ENCODE measurements at places on chromosomes 12 and 14.

DNA sequence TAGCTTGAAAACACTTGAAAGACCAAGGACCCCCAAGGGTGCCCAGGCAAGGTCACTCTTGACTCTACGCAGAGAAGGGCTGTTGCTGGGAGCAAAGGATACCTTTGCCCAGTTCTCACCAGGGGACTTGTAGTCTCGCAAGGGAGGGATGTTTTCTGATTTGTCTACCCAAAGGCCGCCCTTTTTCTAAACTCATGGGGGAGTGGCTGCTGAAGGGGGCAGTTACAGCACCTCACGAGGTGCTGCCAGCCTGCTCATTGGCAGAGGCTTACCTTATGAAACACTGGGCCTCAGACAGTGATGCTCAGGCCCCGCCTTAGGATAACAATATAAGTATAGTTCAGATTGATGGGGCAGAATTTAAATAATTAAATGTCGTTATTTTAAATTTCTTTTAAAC is 107.0 kb downstream of the ETV6 start:
- no peak for DNase-seq

DNA sequence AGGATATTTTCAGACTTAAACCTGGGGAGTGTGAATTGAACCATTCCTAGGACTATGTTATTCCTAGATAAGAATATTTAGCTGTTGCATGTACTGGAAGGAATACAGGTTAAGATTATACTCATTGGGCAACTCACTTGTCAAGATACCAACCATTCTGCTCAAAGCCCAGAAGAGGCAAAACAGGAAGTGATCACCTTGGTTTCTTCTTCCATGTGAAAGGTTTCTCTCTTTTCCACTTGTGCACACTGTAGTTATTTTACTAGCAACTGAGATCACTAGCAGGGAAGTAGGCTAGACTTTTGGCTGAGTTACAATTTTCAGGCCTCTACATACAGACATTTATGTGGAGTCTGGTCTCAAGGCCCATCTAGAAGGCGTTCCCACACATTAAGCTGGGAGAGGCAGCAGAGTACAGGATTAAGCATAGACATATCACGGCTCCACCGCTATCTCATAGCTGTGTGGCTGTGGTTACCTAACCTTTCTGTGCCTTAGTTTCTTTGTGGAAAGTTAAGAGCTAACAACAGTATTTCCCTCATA is 83.9 kb upstream of the FERMT2 start:
- no peak for DNase-seq

- no peak for DNase-seq
Observed at GRCh38 chr12:93962336-93962735, 186.0 kb upstream of the PLXNC1 start.

DNA sequence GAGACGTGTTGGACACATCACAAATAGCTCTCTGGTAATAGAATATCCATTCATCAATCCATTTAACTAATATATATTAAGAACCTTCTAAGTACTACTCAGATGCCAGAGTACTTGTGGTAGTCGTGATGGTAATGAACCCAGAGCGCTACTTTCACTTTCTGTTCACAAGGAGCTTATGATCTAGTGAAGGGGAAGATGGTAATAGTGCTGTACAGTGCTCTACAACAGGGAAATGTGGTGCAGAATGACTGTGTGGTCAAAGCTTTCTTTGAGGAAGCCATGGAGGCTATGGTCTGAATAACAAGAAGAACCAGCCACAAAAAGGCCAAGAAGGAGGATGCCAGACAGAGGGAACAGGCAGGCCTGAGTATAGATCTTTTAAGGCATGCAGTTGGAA is 212.0 kb downstream of the PTPRO start:
- DNase-seq, result no peak

- DNase-seq, result no peak
Observed at GRCh38 chr14:68807148-68807600, 14.3 kb upstream of the ZFP36L1 start.

- no peak for DNase-seq
Observed at GRCh38 chr14:85106506-85106905, 423.4 kb upstream of the FLRT2 start.

DNA sequence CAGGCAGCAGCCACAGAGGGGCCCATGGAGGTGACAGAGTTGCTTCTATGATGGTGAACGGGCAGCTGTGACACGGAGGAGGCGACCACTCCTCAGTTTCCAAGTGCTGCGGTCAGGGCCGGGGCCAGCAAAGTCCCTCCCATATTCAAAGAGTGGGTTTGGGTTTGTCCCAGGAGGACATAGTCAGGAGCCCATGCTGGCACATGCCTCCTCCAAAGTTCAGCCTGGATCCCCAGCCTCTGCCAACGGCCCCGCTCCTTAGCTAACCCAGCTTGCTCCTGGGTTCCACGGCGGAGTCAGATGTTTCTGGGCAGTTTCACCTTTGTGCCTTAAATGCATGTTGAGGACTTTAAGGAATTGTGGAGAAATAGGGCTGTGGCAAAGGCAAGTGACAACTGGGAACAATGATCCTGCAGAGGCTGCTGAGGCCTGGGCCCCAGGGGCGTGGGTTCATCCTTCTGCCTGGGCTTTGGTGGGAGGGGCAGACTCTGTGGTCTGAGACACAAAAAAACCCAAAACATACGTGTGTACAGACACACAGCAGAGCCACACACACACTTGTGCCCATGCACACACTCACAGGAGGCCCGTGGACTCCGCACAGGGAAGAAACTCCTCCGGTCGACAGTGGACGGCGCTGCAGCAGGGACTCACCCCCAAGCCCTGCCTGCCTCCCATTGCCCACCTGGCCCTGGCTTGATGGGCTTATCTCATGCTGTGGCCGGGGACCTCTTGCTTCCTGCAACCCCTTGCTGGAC is 399.4 kb downstream of the TMEM121 start:
- DNase-seq, result no peak

GRCh38 chr12:4265280-4265679 is 8.3 kb upstream of the CCND2 start:
- no peak for DNase-seq

DNA sequence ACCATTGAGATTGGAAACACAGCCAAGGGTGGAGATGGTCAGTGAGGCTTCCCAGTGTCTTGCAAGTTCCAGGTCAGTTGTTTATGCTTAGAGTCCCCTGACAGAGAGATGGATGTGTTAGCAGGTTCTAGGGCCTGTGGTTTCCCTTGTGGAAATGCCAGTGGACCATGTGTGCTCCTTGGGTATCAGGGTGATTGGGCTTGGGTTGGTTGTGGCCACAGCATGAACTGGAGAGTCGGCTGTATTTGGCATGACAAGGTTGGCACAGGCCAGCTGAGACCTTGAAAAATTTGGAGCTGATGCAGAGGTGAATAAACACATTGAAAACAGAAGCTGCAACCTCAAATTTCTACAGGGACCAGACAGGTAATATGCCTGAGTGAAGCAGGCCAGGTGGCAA is 668.0 kb downstream of the DIO2 start:
- no peak for DNase-seq

- DNase-seq, result no peak
Observed at GRCh38 chr12:12427568-12427967, 70.7 kb downstream of the BORCS5 start.

- no peak for DNase-seq
Observed at GRCh38 chr12:92703786-92704185, 997 bp downstream of the PLEKHG7 start.

- no peak for DNase-seq
Observed at GRCh38 chr14:25026476-25027137, 23.3 kb downstream of the STXBP6 start.

DNA sequence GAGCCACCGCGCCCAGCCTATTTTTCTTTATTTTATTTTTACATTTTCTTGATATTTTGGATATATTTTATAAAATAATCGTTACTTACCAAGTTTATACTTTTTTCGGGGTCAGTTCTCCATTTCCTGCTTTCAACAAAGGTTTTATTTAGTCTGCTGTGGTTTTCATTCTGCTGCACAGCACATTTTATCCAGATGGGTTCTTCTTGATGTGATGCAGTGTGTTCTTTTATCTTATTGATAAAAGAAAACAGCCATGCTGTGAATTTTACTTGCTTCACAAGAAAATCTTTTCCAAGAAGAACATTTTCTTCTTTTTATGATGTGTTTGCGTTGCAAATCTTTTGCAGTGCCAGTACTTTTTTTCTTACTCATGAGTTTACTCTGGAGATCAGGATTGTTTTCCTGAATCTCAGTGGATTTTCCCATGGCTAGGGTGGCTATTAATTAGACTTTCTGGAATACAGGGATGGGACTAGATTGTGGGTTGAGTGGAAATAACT is 192.5 kb downstream of the ADGRD1 start:
- DNase-seq, result no peak

- DNase-seq, result no peak
Observed at GRCh38 chr12:87332987-87333726, 696.0 kb downstream of the C12orf50 start.

DNA sequence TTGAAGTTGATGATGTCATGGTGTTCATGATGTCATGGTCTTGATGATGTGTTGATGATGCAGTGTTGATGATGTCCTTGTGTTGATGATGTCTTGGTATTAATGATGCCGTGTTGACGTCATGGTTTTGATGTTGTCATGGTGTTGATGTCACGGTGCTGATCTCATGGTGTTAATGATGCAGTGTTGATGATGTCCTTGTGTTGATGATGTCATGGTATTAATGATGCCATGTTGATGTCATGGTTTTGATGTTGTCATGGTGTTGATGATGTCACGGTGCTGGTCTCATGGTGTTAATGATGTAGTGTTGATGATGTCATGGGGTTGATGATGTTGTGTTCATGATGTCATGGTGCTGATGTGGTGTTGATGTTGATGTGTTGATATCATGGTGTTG is 48.0 kb upstream of the RIMBP2 start:
- DNase-seq, result no peak

GRCh38 chr14:96901227-96901626 is 104.0 kb downstream of the VRK1 start:
- no peak for DNase-seq

GRCh38 chr12:111170543-111170942 is 198.4 kb downstream of the PHETA1 start:
- no peak for DNase-seq

DNA sequence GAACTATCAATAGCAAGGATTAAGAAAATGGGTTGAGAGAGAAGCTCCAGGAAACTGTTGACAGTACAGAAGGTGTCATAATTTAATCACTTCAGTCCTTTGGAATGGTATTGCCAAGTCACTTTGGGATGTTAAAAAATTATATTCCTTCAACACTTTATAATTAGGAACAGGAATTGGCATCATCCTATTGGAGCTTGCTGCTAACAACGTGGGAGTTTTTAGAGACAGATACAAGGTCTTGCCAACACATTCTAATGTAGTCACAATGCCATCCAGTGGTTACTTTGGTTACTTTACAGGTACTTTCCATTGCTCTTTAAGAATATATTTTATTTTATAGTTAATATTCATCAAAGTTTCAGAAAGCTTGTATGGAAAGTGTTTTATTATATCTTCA is 310.1 kb downstream of the SYT1 start:
- DNase-seq, result no peak

GRCh38 chr12:127115468-127116035 is 1151.4 kb upstream of the TMEM132C start:
- DNase-seq, result no peak

DNA sequence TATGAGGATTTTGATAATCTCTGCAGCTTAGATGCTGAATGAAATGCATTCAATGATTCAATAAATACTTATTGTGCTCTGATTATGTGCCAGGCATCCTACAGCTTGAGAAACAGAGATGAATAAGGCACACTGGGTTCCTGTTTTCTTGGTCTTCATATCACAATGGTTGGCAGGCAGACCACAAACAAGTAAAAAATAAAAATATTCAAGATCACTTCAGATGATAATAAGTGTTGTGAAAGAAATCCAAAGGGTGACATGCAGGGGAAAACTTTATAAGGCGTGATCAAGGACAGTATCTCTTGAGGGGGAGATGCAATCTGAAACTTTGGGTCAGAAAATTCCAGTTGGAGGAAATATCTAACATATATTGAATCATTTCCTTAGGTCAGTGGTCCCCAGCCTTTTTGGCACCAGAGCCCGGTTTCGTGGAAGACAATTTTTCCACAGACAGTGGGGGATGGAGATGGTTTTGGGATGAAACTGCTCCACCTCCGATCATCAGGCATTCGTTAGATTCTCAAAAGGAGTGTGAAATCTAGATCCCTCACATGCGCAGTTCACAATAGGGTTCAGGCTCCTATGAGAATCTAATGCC is 73.7 kb upstream of the RAP1B start:
- no peak for DNase-seq

GRCh38 chr14:74583689-74584434 is 28.2 kb downstream of the LTBP2 start:
- DNase-seq, result no peak

- no peak for DNase-seq
Observed at GRCh38 chr14:77222546-77223225, 41.1 kb downstream of the TMEM63C start.

DNA sequence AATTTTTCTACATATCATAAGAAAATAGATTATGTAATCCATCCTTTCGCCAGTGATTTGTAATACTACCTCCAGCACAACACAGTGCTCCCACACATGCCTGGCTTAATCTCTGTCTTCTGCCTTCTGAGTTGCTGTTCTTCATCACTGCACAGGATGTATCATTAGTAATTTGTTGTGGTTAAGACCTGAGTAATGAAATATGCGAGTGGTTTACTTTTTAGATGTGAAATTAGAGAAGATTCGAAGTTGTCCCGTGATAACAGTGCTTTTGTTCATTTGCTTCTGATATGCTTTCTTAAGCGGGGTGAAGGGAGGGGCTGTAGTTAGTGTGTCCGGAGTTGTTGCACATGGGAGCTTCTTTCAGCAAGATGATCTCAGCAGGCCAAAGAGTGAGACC is 18.1 kb downstream of the KRT85 start:
- no peak for DNase-seq

DNA sequence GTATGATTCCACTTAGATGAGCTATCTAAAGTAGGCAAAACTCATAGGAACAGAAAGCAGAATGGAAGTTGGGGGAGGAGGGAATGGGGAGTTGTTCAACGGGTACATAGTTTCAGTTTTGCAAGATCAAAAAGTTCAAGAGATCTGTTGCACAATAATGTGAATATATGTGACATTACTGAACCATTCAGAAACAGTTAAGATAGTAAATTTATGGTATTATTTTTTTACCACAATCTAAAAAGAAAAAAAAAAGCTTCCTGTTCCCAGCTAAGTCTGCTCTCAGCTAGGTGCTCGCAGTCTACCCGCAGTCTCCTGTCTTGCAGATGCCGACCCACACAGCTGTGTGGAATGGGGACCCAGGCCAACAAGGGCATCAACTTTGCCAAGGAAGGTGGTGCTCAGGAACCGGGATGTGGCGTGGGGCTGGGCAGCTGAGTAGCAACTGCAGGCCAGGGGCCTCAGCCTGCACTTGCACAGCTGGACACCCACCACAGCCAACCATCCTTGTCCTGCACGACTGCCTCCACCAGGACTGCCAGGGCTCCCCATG is 15.3 kb upstream of the ANO6 start:
- no peak for DNase-seq
